ENCODE measurements at places on chromosomes 12 and 14.

DNA sequence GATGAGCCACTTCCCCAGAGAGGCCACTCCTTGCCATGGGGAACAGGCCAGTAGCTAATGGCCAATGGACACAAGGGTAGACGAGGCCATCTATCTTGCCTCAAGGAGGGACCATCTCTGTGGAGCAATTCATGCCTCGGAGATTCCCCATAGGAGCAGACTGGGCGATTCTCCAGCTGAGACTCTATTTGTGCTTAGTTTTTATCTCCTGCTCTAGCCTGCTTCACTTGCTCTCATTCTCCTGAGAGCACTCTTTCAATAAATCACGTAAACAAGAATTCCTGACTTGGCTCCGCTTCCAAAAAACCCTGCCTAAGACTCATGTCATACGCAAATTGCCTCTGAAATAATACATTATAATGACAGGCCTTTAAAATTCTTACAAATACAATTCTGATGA is 396.4 kb upstream of the USP15 start:
- no peak for DNase-seq

GRCh38 chr12:65656891-65657351 is 167.4 kb upstream of the HMGA2 start:
- DNase-seq: no peak

DNA sequence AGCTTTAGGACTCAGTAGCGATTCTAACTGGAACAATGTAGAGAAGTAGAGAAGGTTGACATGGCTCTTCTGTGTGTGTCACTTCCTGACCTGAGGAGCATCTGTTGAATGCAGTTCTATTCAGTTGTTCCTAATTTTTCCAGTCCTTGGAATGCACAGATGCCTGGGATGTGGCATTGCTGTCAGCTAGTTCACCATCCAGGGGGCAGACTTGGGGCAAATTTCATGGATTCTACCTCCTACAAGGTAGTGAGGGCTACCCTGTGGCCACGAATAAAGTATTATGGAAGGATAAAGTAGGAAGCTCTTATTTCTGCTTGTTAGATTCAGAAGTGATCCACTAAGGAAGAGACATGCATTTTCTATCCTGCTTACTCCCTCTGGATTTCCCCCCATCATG is 74.4 kb upstream of the GPATCH2L start:
- no peak for DNase-seq

DNA sequence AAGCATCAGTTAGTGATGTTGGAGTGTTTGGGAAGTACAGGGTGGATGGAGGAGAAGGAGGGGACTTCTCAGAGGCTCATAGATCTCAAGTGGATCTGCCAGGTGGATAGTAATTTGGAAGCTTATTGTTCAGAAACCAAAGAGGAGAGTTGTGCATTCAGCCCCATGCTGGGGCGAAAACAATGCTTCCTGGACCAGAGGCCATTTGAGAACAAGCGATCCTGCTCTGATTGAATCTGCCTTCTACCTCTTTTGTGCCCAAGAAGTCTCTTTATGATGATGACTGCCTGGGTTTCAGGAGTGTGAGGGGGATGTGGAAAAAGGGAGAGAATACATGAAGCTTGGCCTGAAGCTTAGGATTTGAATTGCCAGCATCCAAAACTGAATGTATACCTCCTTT is 110.8 kb upstream of the SRRM4 start:
- DNase-seq: no peak

DNA sequence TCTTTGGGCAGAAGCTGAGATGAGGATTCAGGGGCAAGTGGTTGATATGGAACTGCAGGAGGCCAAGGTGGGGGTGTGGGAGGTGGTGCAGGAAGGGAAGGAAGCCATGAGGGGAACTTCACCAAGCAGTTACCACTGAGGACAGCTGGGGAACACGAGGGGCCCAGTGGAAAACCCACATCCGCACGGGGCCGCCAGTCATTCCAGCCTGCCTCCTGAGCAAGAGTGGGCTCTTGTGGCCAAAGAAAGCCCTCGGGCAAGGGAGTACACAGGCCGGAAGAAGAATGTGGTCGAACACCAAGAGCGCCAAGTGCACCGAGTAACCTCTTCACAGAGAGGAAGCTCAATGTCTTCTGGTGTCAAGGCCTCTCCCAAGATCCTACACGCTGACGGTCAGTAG is 252.2 kb upstream of the FOXN3 start:
- peak; percentile 34 for DNase-seq

DNA sequence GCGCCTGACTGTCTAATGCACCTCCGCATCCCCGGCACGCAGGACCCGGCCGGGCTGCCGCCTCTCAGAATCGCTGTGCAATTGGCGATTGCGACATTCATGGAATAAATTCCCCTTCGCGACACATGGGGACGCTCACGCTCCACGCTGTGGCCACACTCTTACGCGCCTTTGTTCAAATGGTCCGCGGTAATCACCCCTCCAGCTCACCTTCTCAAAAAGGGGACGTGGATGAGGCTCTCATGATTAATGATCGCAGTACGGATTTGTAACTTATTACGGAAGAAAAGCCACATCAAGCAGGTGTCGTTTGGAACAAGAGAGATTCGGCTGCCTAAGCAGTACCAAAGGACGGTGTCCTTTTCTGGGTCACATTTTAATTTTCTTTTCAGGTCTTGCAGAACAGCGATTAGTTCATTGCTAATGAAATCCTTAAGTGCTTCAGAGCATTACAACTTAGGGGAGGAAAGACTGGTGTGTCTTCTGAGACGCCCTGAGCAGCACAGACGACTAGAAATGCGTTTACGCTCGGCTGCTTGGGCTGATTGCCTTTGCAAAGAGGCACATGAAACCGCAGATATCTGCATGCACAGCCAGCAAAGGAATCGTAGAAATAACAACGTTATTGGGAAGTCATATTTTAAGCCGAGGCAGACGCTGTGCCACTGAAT is 37.3 kb upstream of the ADGRD1 start:
- peak; percentile 52 for DNase-seq

DNA sequence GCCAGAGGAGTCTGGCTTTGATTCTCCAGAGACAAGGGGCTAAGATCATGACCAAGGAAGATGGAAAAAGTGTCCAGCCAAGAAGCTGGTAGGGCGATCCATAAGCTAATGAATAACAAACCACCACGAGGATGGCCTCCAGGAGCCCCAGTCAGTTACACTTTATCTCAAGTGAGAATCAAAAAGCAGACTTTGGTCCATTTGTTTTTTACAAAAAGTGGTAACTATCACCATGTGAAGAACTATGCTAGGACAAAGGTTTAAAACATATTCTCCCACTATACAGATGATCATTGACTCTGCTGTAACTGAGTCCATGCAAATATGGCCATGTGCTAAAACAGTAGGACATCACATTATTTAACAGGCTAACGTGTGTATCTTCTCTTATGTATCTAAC is 13.9 kb downstream of the SETD3 start:
- no peak for DNase-seq

- DNase-seq: no peak
Observed at GRCh38 chr12:52783563-52784316, 6.6 kb upstream of the KRT76 start.

- DNase-seq: no peak
Observed at GRCh38 chr12:132308853-132309595, 20.4 kb downstream of the GALNT9 start.

- no peak for DNase-seq
Observed at GRCh38 chr12:12999271-12999958, 650 bp downstream of the HEBP1 start.

- no peak for DNase-seq
Observed at GRCh38 chr14:88983755-88984154, 159.3 kb downstream of the TTC8 start.

DNA sequence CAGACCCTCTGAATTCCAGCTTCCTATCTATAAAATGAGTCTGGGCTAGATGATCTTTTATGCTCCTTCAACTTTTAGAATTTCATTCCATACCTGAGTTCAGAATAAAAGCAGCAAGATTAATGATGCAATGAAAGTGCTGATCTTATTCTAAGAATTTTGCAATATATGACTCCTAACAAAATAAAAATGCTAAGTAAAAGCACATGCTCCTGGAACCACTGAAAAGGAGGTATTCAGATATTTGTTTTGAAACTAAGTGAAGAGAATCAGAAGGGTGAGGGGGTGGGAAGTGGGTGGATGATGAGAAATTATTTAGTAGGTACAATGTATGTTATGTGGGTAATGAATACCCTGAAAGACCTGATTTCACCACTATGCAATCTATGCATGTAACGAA is 216.6 kb downstream of the PTPRO start:
- DNase-seq: no peak

DNA sequence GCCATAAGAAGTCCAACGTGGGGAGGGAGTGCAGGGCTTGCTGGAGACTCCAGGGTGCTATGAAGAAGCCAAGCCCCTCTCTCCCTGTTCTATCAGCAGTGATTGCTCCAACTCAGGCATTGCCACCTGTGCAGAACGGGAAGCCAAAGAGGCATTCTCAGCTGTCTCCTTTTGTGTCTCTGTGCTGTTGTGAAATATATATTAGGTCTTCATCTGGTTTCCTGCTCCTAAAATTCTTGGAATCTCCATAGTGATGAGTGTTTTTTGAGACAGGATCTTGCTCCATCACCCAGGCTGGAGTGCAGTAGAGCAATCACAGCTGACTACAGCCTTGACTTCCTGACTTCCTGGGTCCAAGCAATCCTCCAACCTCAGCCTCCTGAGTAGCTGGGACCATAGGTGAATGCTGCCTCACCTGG is 51.2 kb upstream of the AEBP2 start:
- DNase-seq: no peak

DNA sequence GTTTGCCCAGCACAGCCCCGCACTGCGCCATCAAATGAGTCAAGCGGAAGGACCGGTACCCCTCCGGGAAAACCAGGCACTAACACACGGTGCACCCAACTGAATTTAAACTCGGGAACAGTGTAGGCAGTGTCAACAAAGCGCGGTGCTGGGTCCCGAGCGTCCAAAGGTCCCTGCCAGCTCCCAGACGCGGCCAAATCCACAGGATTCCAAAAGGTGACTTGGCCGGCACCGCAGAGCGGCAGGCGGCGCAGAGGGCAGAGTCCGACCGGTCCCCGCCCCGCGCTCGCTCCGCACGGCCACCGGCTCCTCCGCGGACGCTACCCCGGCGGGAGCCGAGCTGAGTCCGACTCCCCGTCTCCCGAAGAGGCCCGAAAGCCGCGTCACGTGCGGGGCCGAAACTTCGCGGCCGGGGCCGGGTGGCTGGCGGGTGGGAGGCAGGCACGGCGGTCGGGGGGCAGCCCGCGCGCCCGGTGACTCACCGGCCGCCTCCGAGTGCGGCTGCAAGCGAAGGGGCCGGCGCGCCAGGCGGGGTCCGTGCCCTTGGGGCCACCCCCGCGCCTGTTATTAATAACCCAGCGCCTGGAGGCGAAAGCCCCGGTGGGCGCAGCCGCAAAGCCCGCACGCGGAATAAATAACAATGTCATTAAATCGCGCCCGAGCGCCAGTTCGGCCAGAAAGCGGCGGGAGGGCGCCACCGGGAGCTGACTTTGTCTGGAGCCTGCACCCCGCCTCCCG is 863 bp downstream of the DENND5B start:
- peak; percentile 28 for DNase-seq

GRCh38 chr14:102620413-102620812 is 28.0 kb downstream of the RCOR1 start:
- DNase-seq: no peak

DNA sequence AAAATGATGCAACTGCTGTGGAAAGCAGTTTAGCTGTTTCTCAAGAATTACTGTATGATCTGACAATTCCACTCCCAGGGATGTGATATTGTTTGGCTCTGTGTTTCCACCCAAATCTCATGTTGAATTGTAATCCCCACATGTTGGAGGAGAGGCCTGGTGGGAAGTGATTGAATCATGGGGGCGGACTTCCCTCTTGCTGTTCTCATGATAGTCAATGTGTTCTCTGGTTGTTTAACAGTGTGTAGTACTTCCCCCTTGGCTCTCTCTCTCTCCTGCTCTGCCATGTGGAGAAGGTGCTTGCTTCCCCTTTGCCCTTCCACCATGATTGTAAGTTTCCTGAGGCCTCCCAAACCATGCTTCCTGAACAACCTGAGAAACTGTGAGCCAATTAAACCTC is 93.4 kb upstream of the CPM start:
- DNase-seq: no peak

DNA sequence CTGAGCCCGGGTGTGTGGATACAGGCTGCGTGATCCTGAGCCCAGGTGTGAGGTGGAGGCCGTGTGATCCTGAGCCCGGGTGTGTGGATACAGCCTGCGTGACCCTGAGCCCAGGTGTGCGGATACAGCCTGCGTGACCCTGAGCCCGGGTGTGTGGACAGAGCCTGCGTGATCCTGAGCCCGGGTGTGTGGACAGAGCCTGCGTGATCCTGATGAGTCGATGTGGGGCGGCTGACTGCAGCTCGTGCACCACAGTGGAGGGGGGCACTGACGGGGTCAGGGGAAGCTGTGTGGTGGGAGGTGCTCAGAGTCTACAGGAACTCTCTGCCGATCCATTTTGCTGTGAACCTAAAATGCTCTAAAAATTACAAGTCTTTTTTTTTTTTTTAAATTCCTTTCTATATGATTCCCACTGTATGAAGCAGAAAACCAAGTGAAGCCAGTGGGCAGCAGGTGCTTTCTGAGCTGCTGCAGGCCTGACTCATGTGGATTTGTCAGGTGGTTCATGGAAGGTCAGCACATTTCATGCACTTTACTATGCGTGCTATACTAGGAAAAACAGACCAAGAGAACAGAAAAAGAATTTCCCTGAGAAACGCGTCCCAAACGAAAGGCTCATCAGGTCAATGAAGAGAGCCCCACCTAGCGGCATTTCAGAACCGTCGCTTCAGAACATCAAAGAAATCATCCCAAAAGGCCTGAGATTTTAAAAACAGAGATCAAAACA is 19.3 kb downstream of the BRF1 start:
- DNase-seq: peak; percentile 50

DNA sequence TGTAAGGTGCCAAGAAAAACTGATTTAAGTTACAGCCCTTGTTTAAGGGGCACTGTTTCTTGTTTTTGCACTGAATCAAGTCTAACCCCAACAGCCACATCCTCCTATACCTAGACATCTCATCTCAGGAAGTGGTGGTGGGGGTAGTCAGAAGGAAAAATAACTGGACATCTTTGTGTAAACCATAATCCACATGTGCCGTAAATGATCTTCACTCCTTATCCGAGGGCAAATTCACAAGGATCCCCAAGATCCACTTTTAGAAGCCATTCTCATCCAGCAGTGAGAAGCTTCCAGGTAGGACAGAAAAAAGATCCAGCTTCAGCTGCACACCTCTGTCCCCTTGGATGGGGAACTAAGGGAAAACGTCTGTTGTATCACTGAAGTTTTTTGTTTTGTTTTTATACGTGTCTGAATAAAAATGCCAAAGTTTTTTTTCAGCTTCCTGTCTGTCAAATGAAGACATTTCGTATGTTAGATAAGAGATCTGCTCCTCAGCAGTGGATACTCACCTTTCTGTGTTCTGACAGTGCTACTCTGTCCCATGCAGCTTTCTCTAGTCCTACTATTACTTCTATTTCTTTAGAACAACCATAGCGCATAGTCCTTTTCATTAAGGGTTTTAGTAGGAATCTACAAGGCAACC is 1.2 kb upstream of the PA2G4 start:
- no peak for DNase-seq

GRCh38 chr12:13945641-13946040 is 35.8 kb downstream of the GRIN2B start:
- no peak for DNase-seq

- DNase-seq: no peak
Observed at GRCh38 chr12:31106101-31106803, 32.6 kb downstream of the DDX11 start.

Measured in CD4-positive, alpha-beta T cell treated with Interleukin-4 for 1 hour (primary cell).